HT1080 (cell line): ENCODE measurements at places on chromosomes 16 and 17. TPM values are rescaled to one million over a fixed set of nuclear protein-coding genes. Genes with fewer than 3 reads are reported as not detected.

DNA sequence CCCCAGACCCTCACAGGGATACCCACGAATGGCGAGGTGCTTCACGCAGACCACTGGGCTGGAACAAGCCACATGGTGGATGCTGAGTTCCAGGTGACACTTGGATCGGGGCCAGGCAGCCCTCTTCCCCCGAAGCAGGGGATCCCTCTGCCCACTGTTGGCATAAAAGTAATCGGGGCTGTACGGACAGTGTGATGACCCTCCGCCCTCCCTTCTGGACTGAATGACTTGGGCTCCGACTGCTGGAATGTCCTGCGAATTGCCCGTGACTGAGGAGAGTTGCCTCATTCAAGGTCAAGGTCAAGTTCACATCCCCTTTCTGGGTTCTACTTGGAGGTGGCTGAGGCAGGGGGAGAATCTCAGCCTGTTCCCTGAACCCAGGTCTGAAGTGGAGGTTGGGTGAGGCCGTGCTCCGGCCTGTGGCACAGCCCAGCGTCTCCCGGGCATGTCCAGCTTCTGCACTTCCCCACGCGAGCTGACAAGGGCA lies 28.5 kb upstream of the CREBBP start:
- no peak for DNase-seq

- DNase-seq = no peak
Measured at GRCh38 chr16:20743591-20743990, 2.0 kb upstream of the THUMPD1 start.

- DNase-seq = no peak
Measured at GRCh38 chr17:900336-900934, 79.1 kb downstream of the NXN start.

DNA sequence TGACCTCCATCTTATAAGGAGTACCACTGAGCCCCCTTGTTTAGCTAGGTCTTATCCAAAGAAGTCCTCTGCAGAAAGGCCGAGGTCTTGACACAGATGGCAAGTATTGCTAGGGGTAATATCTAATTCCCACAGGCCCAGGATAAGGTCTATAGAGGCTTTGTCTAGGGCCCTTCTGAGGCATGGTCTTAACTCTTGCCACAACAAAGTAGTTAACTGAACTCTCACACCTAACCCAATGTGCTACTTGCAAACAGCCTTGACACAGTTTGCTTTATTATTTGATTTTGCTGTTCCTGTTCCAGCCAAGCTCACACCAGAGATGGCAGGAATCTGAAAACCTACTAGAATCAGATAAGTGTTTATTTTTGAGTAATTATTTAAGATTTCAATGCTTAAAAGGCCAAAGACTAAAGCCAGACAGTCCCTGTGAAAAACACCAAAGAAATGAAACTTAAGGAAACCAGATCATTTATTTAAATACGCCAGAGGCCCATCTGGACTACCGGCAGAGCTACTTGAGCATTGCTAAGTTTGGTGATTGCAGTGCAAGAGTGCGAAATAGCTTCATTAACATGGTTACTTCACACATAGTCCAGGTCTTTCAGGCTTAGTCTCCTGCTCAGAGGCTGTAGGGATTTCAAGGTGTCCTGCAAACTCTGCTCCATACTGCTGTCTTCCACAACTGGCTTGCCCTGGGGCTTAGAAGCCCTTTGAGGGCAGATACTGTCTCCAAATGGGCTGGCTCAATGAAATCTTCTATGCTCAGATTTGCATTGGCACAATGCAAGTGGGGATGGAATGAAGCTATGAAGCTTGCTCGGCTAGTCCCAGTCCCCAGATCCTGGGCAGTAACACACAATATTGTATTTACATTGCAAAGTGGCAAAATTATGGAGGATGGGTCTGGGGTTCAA lies 28.5 kb upstream of the SUPT4H1 start:
- no peak for DNase-seq

DNA sequence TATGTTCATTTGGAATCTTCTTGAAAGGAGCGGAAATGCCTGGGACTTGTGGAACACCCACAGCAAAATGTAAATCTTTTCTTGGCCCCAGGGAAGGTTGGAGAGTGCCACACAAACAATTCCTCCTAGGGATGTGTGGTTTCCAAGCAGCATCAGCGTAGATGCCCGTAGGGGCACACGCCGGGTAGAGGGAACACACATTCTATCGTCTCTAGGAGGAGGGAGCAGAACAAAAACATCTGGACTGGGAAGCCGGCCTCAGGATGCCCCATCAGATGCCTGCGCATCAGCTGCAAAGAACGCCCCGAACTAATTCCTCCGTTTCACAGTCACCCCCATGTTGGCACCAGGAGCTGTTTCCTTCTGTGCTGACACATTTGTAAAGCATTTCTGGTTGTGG lies 357.9 kb upstream of the ZFHX3 start:
- DNase-seq = no peak

- no peak for DNase-seq
Measured at GRCh38 chr16:17510567-17510966, 39.8 kb upstream of the XYLT1 start.

GRCh38 chr17:27977751-27978688 lies 64.5 kb upstream of the NLK start:
- DNase-seq = peak; percentile 47

DNA sequence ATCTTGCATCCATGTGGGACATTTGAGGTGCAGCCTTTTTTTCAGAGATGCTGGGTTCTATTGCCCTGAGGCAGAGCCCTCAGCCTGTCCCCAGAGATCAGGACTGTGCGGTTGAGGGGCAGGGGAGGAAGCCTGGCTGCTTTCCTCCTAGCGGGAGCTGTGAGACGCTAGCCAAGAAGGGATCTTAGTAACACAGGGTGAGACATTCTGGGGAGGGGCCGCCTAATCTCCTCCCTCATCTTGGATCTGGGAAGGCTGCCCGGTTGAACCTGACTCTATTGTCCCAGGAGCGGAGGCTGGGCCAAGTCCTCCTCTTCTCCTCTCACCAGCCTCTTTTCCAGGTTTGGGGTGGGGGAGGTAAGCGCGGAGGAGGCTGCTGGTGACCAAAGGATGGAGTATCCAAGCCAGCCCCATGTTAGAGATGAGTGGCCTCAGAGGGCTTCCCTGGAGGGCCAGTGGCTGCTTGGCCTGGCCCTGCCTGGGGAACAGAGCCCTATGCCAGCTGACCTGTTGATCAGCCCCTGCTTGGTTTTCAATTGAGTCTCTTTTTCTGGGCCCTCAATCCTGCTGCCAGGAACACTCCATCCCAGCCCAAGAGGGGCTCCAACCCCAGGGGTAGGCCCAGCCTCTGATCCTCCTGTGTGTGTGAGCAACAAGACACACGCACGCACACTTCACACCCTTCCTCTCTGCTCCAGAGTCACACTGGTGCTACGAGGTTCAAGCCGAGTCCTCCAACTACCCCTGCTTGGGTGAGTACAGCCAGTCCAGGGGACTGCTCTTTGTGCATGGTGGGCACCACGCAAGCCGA lies 5.0 kb downstream of the CA4 start:
- DNase-seq = peak; percentile 49

- DNase-seq = no peak
Measured at GRCh38 chr17:76511668-76512365, 10.6 kb upstream of the RHBDF2 start.

GRCh38 chr17:13538841-13539411 lies 62.8 kb downstream of the HS3ST3A1 start:
- DNase-seq = no peak

GRCh38 chr17:63276821-63277220 lies 169.3 kb downstream of the CYB561 start:
- no peak for DNase-seq

DNA sequence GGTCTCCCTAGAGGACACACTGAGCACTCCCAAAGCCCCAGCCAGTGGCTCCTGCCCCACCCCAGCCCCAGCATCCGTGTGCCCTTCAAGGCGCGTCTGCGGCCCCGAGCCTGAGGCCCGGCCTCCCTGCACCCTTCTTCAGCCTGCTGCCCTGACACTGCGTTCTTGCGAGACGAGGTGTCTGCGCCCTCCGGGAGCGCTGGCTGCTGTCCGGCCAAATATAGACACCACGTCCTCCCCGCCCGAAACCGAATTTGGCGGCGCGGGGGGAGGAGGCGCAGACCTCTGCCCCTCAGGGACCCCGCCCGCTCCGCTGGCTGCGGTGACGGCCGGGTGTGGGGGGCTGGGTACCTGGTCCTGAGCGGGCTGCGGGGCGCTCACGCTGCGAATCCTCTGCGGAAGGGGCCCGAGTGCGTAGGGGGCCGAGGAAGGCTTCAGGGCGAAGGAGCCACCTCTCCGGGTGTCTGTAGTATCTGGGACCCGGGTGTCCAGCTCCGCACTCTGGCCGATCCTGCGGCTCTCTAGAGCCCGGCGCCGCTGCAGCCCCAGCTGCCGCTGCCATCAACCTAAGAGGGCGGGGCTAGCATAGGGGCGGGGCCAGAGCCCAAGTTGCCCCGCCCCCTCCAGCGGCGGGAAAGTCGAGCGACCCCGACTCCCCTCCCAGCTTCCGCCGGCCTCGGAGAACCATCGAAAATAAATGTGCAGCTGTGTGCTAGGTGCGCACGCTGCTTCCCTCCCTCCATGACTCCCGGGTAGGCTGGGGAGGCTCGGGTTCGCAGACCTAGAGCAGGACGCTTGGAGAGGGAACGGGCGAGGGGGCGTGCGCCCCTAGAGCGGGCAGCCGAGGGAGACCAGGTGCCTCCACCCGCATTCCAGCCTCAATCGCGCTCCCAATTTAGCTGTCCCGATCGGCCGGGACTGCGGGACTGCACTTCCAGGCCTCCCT lies at the start of gene CORO6:
Gene CORO6 (minus strand): TSS at position 576 of the 946 bp plus-strand sequence. CDS start 1,491 bp downstream, outside the sequence.
- no peak for DNase-seq

GRCh38 chr16:62130101-62130500 lies 93.9 kb upstream of the CDH8 start:
- peak; percentile 3 for DNase-seq

DNA sequence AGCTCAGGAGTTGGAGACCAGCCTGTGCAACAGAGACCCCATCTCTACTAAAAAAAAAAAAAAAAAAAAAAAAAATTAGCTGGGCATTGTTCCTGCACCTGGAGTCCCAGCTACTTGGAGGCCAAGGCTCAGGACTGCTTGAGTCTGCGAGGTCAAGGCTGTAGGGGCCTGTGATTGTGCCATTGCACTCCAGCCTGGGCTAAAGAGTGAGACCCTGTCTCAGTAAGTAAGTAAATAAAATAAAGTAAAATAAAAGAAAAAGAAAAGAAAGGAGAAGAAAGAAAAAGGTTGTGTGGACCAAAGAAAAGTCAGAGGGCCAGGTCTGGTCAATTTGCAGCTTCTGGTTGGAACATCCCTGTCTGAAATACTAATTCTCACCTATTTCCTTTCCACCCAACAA lies 18.4 kb downstream of the MT1X start:
- no peak for DNase-seq

DNA sequence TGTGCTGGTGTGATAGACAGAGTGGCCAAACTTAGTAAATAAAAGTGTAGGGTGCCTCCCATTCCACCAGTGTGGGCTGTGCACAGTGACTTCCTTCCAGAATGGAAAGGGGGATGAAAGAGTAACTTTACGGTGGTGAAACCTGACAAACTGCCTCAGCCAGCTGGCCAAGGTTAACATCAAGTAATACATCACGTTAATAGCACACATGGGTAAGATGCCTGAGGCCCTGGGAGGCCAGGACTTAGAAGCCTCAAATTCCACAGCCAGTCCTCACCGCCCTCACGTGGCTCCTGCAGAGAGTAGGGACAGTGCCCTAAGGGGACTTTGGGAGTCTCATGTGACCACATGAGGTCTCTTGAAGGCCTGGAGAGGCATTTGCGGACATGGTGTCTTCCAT lies 14.1 kb downstream of the RMI2 start:
- no peak for DNase-seq

DNA sequence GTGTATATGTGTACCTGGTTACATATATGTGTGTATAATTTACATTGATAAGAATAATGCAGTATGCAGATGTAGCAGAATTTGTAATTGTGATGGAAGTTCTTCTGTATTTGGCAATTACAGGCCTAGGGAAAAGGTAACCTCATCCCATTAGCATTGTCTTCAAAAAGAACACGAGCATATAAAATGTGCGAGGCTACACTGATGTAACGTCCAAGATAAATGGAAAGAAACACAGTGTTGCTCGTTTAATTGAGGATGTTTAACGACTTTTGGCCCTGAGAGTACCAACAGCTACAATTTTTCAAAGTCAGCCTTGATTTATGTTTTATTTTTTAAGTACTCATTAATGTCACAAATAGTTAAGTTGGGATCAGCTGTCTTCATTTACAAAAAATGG lies 703.5 kb upstream of the RBFOX1 start:
- no peak for DNase-seq

DNA sequence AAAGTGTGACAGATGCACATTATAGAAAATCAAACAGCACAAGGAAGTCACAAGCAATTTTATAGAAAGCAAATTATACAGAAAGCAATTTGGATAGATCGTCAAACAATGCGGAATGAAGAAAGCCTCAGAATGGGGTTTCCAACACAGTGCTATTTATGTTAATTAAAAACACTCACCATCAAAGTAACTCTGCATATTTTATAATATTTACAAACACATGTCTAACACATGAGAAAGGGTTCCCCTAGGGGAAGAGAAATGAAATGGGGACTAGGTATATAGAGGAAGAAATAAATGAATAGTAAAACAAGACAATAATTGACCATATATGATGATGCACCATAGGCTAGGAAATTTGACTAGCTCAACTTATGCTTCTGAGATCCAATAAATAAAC lies 171.2 kb upstream of the XYLT1 start:
- no peak for DNase-seq

The KREMEN2 gene
- 2.4 and 2.5 TPM in 2 replicates for total RNA-seq

The CDH11 gene
- 4.2 TPM in 2 replicates for total RNA-seq

The PMFBP1 gene
- total RNA-seq = 0.03 TPM in 1 of 2 replicates, not detected in the other

The BBS2 gene
- 18.9 and 23.3 TPM in 2 replicates for total RNA-seq

The TBC1D3C gene
- not detected in 2 replicates for total RNA-seq

The TBC1D16 gene
- total RNA-seq = 24.1 and 24.4 TPM in 2 replicates

The KRT25 gene
- not detected in 2 replicates for total RNA-seq

The CD300LB gene
- total RNA-seq = not detected in 2 replicates

The CCL7 gene
- not detected in 2 replicates for total RNA-seq

The LPCAT2 gene
- 11.5 and 11.9 TPM in 2 replicates for total RNA-seq
